Effector CD8-positive, alpha-beta T cell (primary cell): ENCODE measurements at places on chromosomes 3 and 15.

GRCh38 chr3:31476209-31476608 is 56.5 kb upstream of the STT3B start:
- no peak for DNase-seq

DNA sequence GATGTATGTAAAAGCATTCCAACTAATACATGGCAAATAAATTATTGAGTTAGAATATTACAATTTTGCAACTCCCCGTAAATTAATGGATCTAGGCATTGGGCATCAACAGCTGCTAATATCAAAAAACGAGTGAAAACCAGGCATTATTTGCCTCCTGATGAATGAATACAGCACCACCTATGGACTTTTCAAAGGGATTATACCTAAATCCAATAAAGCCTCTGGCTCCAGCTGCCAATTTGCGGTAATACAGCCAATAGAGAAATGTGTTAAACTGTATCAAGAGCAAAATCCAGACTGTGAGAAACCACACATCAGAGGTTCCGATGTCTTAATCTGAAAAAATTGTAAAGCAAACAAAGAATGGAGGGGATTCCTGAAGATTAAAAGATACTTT is 16.3 kb upstream of the A4GNT start:
- no peak for DNase-seq

- no peak for DNase-seq
Measured at GRCh38 chr3:128179484-128179819, 26.2 kb downstream of the EEFSEC start.

- no peak for DNase-seq
Measured at GRCh38 chr3:30305021-30305420, 301.4 kb upstream of the TGFBR2 start.

- no peak for DNase-seq
Measured at GRCh38 chr3:52805270-52806039, 10.9 kb downstream of the ITIH3 start.

DNA sequence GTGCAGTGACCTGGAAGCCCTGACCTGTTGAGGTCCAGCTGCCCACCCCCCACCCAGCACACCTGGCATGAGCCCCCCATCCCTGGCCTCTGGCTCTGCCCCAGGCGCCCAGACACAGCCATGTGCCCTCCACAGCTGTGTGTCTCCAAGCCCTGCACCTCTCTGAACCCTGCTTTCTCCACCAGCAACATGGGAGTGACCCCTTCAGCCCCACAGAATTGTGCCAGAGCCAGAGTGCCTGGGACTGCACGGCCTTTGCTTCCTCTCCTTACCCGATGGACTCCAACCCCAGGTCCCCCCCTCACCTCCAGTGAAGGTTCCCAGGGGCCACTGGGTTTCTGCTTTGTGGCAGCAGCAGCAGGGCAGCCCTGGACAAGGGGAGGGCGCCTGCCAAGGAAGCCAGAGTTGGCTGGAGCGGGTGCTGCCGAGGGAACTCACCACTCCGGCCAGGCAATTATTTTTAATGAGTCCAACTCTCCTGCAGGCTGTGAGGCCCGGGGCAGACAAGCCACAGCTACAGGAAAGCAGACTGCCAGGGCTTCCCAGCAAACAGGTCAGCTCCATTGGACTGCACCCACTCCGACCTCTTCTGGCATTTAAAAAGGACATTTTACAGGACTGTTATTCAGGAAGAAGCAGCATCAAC is 24.1 kb downstream of the PRR20G start:
- no peak for DNase-seq

DNA sequence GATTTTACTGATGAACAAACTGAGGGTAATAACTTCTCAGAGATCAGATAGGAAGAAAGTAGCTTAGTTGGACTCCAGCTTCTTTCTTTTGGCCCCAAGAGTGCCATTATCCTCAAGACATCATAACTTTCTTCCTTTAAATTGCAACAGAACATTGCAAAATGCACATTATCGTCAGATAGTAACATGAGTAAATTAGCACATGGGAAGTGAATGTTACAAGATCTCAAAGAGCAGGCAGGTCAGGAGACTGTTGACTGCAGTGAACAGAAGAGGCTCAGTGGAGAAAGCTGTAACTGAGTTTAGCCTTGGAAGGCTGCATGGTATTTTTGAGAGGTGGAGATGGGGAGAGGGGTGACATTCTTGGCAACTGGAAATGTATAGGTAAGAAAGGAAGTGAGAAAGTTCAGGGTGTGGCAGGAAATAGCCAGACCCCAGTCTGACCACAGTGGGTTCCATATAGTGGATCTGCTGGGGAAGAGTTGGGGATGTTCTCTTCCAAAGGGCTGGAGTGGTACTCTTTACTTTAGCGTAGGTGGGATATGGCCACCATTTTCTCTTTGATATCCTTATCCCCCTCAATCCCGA is 307.7 kb downstream of the RPLP1 start:
- DNase-seq, result no peak

DNA sequence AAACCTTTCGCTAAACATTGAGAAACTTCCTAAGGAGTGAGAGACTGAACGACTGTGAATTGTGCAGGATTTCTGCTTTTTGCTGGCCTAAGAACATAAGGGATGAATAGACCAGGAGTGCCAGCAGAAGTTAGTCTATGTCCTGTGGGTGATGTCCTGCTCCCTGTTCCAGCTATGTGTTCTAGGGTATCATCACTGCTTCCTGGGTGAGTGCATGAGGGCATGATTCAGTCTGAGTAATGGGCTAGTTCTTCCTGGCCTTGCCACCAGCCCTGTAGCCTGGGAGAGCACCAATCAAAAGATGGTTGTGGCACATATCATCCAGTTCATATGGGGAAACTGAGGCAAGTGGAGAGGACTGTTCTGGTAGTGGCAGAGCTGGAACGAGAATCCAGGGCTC is 153.9 kb upstream of the TPM1 start:
- DNase-seq, result no peak

DNA sequence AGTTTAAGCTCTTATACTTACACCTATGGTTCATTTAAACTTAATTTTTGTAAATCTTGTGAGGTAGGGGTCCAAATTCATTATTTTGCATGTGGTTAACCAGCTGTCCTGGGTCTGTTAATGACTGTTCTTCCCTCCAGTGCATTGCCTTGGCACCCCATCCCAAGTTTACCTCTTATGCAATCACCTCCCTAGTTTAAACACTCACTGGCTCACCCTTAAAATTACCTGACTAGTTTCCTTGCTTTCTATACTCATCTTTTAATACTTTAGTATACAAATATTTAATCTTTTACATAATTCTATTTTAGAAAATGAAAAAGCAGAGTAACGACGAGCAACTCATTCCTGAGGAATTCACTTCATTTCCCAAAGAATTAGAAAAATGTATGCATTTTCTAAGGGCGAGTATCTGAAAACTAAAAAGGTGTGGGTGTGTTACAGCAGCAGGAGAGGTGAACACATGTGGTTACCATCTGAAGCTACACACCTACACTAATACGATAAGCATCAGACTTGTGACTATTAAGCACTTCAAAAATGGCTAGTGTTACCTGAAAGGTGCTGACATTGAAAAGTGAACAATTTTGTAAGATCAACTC is 33.7 kb downstream of the TJP1 start:
- no peak for DNase-seq

GRCh38 chr3:63861306-63861705 is 2.3 kb downstream of the THOC7 start:
- no peak for DNase-seq

DNA sequence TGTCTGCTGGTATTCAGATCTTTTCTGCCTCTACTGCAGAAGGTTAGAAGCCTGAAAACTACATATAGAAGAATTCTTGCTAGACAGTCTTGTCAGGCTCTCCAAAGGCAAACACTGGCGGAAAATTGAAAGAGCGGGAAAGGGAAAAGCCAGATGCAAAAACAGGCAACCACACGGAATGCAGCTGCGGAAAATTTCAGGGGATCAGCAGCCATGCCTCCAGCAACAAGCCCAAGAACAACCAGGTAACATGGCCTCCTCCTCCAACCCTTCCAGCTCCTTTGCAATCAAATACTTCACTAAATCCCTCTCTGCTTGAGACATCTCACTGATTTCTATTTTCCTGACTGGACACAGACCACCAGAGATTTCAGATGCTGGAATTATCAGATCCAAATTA is 9.6 kb downstream of the UBP1 start:
- no peak for DNase-seq

DNA sequence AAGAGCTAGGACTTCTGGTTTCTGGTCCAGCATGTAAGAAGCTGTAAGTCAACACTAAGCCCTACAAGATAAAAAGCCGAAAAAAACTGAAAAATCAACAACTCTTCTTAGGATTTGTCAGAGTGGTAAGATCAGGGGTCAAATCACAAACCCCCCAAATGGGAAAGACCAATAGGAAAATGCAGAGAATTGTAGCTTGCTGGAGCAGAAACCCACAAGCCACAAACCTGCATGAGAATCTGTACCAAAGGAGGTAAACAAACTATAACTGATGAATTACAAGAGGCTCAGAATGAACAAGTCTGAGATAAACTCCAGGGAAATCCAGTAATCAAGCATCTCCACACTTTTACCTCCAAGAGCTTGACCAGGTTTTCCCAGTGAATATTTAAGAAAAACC is 36.0 kb downstream of the RFX7 start:
- no peak for DNase-seq

GRCh38 chr3:54822206-54822605 is 105.7 kb downstream of the LRTM1 start:
- DNase-seq, result no peak

DNA sequence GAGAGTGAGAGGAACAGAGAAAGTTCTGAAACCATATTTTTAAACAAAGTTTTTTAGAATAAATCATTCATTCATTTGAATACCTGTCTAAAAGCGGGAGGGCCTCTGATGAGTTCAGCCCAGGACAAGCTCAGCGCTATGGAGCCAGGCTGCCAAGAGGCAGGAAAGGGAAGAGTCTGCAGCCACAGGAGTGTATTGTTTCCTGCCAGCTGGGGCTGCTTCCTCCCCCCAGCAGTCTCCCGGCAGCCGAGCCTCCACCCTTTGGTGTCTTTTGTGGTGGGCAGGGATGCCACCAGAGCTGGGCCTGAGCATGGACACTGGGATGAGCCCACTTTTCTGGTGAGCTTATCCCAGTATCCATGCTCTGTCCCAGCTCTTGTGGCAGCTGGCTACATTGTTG is 199.5 kb upstream of the TPRG1 start:
- no peak for DNase-seq

DNA sequence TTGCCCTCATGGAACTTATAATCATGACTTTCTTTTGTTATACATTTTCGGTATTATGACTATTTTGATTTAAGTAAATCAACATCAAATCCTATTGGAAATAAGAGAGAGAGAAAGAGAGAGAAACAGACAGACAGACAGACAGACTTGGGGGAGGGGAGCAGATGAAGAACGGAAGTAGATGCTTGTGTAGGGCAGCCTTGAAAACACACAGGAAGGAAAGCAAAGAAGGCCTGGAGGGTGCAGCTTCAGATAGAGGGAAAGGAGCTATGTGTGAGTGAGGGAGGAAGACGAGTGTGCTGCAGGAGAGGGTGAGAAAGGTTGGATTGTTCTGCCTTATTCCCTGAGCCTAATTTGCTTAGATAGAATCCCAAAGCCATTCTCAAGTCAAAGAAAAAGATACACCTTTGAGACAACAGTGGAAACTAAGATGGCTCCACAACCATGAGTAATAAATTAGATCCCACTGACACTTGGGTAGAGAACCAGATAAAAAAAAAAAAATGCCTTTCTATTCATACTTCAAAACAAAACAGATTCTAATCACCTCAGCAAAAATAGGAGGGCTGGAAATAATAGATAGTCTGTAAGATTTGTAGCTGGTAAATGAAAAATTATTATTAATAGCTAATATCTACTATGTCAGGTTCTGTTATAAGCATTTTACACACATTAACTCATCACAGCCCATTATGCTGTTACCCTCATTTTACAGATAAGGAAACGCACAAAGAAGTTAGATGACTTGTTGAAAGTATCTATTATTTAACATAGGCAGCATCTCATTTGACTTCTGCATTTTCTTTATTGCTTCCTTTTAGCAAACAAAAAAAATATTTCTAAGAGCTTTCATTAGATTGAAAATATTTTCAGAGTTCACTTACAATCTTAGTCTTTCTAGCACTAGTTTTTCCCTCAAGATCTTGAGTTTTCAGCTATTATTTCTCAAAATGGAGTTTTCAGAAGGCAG is 214.1 kb downstream of the TNIK start:
- DNase-seq, result no peak

DNA sequence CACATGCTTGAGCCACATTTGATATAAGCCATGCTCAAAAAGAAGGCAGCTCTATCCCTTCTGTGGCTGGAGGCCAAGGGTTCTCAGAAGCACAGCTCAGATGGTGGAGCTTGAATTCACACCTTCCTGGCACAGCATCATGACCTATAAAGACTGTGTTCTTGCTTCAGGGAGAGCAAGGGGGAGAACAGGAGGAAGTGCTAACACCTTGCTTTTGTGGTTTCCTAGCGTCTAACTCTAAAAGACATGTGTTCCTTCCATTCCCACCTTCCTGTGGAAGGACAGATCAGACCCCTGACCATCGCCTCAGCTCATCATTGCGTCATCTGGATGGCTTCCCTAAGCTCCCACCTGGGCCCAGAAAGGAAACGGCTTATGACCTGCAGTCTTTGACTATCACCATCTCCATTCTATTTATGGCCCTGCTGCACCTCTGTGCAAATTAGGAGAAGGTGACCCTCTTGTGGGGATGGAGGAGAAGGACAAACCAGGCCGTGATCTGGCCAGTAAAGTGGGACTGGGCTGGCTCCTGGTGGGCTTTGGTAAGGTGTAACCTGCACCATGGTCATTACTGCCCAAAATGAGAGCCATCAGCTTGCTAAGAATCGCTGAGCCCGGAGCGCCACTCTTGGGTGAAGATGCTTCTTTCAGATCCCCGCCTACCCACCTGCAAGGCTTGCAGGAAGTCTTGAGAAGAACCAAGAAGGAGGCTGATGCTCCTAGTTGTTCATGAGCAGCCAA is 128.5 kb downstream of the SERPINI1 start:
- DNase-seq, result no peak
